Cardiac ventricle fibroblast (primary cell): ENCODE measurements at places on chromosomes 6 and 20. TPM values are rescaled to one million over a fixed set of nuclear protein-coding genes. Genes with fewer than 3 reads are reported as not detected.

ZBTB12 gene
- 2.1 and 2.5 TPM in 2 replicates for total RNA-seq

ANKEF1 gene
- 0.37 and 0.68 TPM in 2 replicates for total RNA-seq

IP6K3 gene
- total RNA-seq, result not detected in 2 replicates

CALHM6 gene
- total RNA-seq, result 2.8 and 5.1 TPM in 2 replicates

BPIFB4 gene
- total RNA-seq, result 0.06 and 0.24 TPM in 2 replicates

BPIFB2 gene
- total RNA-seq, result not detected in 2 replicates
